Activated CD8-positive, alpha-beta memory T cell treated with anti-CD3 and anti-CD28 coated beads for 48 hours (primary cell): ENCODE measurements at places on chromosomes 5 and 9.

- no peak for DNase-seq
Measured at GRCh38 chr5:178536541-178537466, 53.4 kb downstream of the COL23A1 start.

- DNase-seq = no peak
Measured at GRCh38 chr5:60843386-60843935, 608 bp downstream of the ELOVL7 start.

DNA sequence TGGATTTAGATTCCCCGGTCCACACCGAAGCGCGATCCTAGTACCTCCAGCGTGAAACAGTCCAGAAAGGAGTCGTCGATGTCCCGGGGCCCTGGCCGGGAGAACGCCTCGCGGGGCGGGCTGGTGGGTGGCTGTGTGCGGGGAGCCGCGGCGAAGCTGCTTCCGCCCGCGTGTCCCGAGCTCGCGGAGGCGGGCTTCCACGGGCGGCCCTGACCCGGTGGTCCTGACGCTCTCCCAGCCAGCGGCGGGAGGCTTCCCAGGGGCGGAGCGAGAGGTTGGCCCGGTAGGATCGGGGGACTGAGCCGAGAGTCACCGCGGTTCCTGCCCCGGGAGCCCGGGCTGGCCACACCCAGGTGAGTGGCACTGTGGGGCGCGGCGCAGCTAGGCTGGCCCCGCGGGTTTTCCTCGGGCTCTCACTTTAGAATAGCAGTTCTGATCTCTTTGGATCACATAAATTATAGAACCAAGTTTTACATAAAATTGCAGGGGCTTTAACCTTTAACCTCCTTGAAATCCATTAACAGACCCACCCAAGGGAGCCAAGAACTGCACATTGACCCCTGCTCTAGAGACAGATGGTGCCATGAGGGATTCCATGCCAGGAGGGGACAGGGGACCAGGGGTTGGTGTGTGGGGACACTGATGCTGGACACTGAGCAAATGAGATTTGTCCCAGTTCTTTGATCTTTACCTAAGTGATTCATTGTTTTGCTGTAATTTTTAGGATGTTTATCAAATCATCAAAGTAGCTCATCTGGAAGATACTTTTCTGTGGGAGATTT, 29.2 kb upstream of the IL31RA start:
- no peak for DNase-seq

DNA sequence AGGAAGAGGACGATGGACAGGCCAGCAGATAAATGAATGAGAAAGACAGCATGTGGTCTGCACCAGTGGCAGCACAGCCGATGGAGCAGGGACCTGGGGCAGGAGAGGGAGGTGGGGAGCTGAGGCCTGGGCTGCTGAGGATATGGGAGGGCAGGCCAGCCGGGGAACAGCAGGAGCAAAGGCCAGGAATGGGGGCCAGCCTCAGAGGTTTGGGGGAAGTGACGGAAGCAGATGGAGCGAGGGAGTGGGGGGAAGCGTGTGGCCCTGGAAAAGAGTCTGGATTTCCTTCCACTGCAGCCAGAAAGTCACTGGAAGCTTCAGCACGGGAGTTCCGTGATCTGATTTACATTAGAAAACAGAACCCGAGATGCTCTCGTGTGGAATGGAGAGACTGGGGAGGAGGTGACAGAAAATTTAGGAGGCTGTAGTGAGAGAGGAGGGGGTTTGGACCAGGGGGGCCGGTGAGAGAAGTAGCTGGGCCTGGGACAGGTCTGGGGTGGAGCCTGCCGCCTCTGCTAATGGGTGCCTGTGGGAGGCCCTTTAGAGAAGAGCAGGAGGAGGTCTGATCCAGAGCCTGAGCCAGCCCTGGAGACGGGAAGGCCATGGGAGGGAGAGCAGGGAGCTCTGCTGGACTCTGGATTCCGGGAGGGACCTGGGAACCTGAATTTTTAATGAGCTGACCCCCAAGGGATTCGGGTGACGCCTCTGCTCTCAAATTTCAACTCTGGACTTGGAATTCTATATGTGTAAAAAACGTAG, 65.4 kb downstream of the TSPAN17 start:
- DNase-seq = no peak

- DNase-seq = no peak
Measured at GRCh38 chr9:84818791-84819190, 149.3 kb downstream of the NTRK2 start.

DNA sequence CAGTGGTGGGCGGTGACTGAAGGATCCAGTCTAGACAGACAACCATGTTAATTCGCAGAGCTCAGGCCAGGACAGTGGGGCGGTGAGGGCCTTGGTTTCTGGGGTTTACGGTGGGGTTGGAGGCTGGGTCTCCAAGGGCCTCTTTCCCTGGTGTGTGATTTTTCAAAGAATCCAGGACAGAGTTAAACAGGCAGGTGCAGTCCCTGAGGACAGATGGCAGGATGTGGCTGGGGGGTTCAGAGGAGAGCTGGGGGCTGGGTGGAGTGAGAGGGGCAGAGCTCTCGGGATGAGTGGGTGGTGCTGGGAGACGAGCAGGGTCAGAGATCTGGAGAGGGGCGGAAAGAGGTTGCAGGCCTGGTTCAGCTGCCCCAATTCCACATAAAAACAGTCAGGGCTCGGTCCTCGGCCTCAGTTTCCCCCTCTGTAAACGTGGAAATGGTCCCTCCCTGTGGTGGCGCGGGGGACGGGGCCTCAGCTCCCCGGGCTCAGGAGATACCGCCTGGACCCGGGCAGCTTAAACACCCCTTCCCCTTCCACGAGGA, 145.9 kb downstream of the GAPVD1 start:
- DNase-seq = no peak

- DNase-seq = no peak
Measured at GRCh38 chr5:122702524-122702875, 72.4 kb upstream of the SNX2 start.

DNA sequence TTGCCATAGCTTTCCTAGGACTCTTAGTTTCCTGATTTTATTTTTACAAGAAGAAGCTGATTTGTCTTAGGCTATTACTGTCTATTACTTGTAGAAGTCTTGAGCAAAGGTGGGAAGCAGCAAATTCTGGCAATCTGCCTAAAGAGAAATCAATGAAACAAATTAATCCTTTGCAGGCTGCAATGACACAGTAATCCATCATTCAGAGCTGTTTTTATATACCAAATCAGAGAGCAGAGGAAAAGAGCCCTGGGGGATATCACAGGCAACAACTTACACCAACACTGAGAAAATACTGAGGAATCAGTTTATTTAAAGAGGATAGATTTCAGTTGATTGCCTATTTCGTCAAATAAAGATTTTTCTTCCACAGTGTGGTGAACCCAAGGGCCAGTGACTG, 13.6 kb downstream of the NR2F1-AS1 start:
- no peak for DNase-seq

DNA sequence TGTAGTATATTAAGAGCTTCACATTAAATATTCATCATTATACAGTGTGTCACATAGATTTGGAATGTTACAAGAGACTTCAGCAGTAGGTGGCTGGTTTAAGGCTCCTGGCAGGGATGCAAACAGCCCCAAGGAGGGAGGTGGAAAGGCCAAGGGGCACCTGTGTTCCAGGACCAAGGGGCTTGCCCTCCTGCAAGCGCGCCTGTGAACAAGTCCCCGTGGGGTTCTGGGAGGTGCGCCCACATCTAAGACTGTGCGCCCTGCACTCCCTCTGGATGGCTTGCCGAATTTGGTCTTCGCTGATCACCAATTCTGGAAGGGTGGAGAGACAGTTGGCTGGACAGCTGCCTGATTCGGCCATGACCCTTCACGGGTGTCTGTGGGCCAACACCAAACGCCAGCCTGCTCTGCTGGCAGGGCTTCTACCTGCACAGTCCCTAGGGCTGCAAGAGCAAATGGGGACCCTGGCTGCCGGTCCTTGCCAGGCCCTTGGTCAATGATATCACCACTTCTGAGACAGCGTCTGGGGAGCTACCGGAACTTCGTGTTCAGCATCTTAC, 12.1 kb upstream of the SLC25A51 start:
- DNase-seq = no peak
